CD4-positive, alpha-beta T cell treated with Interleukin-15 for 4 hours (primary cell): ENCODE measurements at places on chromosomes 3 and 15.
A peak's percentile ranks its signal among the peaks of the same experiment; 100 is the strongest.

GRCh38 chr15:90929246-90930019 lies 2.9 kb downstream of the HDDC3 start:
- no peak for DNase-seq

DNA sequence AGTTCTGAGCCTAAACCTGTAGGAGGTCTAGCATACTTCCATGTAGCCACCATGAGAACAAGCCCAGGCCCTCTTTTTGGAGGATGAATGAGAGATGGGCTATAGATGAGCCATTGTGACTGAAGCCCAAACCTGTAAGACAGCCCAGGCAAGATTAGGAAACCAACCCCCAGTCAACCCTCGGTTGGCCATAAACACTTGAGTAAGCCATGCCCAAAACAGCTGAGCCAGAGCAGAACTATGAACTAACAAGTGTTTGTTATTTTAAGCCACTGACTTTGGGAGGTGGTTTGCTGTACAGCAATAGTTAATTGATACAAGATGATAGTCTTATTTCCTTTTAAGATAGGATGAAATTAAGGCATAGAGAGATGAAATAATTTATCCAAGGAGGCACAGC lies 12.4 kb upstream of the CPNE4 start:
- no peak for DNase-seq

DNA sequence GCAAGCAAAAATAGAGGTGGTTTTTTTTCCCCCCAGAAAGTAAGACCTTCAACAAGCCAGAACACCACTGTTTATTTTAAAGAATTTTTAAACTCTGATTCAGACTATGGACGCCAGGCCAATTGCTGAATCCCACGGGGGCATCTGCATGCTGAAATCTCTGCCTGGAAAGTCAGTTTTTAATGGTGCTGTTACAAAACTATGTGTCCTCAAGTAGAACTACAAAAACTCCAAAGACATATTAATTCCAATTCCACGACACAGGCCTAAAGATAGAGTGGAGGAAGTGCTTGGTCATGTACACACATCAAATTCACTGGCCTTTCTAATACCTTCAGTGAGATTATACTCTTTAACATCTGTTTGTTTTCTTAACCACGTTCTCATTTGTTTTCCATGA lies 490.5 kb upstream of the NR2F2 start:
- DNase-seq, result no peak

DNA sequence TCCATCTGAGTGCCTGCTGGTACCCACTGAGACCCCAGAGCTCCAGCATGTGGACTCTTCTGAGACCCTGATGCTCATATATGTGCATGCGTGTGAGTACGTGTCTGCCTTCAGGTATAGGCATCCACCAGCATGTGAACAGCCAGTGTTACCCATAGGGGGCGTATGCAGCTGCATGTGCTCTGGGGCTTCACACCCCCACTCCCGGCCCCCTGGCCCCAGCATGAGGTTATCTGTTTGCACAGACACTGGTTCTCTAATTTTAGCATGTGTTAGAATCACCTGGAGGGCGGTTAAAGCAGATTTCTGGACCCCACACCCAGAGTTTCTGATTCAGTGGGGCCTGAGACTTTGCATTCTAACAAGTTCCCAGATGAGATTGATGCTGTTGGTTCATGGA lies 824 bp upstream of the CILP start:
- DNase-seq, result peak; percentile 16

DNA sequence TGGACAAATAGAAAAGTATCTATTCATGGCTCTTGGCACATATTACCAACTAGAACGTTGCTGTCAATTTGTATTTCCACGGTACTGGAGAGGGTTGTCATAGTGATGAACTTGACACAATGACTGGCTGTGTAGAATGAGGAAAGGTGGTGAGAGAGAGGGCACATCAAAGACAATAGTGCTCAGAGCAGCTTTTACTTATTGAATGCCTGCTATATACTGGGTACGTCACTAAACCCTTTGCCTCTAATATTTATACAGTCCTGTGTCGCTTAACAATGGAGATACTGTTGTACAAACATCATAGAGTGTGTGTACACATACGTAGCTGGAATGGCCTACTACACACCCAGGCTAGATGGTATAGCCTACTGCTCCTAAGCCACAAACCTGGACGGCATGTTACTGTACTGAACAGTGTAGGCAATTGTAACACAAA lies 8.3 kb downstream of the TMPRSS7 start:
- DNase-seq, result no peak

DNA sequence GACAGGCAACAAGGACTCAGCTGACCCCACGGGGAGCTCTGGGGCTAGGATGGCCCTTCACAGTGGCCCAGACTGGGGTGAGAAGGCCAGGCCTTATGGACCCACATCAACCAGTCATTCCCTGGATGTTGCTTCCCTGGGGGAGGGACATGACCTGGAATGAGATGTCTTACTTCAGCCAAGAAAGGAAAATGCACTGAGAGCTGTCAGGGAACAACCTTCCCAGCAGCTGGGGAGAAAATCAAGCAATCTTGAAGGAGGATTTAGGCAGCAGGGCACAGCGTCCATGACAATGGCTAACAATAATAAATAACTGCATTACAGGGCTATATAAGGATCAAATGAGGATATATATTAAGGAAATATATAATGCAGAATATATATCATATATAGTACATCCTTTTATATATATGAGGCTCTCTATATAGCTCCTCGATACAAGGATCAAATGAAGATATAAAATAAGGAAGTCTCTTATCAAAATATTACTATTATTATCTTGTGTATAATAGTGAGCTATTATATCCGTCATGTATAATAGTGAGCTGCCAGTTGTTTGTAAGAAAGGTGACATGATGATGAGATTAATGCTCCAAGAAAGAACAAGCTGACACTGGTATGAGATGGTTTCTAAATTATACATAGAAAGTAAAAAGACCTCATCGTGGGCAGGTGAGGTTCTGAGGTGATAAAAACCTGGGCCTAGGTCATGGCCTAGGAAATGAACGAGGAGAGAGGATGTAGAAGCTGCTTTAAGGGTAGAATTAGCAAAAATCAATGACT lies 117.8 kb upstream of the LIPC start:
- DNase-seq, result no peak

DNA sequence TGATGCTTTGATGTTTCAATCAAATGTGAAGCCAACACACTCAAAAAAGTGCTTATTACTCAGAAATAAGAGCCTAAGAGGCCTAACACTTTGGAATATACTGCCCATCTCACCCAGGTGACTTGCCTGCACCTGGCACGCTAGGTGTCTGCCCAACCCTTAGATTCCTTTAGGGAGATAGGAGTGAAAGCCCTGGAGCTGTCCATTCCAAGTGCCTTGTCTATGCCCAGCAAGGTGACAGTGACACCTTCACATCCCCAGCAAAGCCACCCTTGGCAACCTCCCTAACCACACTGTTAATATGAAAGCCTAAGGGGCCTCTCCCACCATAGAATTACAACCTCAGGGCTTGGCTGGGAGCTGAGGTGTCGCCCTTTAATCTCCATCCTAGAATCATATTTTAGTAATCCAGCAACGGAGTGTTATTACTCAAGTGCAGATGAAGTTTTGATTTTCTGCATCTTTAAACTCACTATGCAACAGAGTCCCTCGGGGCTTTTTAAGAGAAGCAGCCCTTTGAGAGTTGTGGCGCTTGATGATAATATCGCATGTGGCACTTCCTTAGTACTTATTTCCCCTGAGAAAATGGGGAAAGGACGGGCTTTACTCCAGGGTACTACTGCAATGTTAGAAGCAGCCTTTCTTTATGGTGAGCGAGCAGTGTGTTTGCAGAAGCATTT lies 24.8 kb downstream of the ATP10A start:
- no peak for DNase-seq
